ENCODE measurements at places on chromosomes 7 and 10.

- DNase-seq = no peak
These were observed at the start of gene ITGA8 for GRCh38 chr10:15719899-15720634. ITGA8 (minus strand) TSS chr10:15719922; CDS start chr10:15719771, 151 bp downstream.

DNA sequence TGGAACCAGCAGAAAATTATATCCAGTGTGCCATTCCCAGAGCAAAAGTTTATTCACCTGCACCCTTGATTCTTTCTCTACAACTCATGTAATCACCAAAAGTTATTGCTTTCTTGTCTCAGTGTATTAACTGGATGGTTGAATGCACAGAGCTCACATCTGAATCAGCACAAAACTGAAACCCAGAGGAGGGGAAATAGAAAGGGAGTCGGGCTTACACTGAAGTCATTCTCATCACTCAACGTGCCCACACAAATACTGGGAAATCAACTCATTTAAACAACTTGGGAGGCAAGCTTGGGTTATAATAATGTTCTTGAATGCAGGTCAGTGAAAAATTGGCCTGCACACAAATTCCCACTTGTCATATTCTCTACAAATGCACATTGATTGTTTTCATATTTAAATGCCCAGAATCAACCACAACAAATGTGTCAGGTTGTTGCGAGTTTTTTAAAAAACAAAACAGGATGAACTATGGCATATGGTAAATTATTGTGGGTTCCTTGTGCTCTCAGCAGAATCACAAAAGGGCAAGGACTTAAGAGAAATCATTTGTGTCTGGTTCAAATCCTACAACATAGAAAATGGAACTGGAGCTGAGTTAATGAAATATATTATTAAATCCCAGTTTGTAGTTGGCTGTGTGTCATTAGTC is 125.9 kb upstream of the NOBOX start:
- no peak for DNase-seq

- DNase-seq = no peak
These were observed 2.3 kb upstream of the H2BK1 start for GRCh38 chr7:151212626-151213025.

DNA sequence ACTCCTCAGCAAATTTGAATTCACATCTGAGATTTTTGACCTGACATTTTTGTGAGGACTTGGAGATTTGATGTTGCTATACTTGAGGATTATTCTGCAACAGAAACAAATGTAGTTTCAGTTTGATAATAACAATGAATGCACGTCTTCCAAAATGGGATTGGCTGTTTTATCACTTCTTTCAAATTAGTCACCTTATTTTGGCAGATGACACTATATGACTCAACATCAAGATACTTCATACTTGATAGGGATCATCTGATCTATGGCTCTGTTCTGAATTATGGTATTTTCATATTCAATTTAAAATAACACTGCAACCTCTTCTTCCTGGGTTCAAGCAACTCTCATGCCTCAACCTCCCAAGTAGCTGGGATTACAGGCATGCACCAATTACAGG is 24.2 kb downstream of the ARL5B start:
- no peak for DNase-seq

- DNase-seq = no peak
These were observed 23.2 kb downstream of the ELMO1 start for GRCh38 chr7:37425498-37425897.

DNA sequence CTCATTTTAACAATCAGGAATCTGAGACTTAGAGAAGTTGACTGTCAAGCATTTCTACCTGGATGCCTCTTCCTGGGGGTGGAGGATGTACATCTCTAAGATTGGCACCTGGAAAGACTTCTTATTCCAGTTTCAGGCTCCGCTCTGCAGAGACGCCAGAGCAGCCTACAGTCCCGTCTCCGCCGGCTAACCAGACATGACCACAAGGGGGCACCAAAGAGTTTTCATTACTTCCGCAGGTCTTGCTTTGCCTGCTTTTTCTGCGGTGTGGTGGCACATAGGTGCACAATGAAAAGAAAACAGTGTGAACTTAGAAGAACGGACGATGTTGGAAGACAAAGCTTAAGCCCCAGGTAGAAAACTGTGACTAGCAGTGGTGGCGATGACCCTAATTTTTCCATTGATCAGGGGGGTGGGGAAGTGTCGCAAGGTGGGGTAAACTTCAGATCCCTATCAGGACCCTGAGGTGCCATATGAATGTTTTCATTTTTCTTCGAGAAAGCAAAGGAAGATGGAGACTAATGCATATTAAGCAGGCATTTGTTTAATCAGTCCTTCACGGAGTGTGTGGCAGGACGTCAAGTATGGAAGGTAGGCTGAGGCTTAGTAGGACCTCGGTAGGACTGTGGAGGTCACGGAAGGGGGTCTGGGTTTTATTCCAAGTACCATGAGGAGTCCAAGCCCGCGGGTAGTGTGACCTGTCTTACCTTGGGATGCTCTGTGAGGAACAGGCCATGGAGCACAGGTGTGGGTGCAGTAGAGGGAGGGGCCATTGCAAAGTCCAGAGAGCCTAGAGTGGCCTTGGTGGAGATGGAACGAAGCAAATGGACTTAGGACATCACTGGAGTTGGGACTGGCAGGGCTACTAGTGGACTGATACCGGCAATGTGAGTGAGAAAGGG is 60.1 kb upstream of the SORCS3 start:
- peak; percentile 72 for DNase-seq

DNA sequence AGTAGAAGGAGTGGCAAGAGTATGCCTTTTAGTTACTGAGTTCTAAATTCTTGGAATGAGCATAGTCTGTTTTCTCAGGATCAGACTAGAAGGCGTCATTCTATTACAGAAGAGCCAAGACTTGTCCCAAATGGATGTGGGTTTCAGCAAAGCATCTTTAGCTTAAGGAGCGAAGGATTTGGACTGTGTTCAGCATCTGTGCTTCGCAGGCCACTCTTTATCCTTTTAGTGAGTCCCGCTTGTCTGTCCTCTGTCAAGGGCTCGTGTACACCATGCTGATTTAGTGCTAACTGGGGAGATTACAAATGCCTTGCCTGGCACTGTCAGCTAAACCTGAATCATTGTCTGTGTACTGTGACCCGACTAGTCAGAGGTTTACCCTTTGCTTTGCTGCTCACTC is 465.7 kb downstream of the AUTS2 start:
- no peak for DNase-seq

DNA sequence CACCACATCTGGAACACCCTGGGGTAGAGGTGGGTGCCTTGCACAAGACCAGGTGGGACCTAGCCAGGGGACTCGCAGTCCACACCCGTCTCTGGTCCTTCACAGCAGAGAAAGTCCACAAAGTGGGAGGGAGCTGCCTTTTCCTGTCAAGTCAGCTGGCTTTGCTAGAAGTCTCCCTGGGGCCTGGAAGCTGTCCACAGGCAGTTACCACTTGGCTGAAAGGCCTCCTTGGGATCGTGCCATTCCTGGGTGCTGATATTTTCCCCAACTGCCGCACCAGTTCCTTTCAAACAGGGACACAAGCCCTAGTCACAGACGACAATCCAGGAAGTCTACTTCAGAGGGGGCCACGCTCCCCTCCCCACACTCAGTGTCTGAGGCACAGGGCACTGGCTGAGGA is 75.4 kb downstream of the AFAP1L2 start:
- no peak for DNase-seq

- no peak for DNase-seq
These were observed 16.7 kb upstream of the CFAP46 start for GRCh38 chr10:132958883-132959558.

DNA sequence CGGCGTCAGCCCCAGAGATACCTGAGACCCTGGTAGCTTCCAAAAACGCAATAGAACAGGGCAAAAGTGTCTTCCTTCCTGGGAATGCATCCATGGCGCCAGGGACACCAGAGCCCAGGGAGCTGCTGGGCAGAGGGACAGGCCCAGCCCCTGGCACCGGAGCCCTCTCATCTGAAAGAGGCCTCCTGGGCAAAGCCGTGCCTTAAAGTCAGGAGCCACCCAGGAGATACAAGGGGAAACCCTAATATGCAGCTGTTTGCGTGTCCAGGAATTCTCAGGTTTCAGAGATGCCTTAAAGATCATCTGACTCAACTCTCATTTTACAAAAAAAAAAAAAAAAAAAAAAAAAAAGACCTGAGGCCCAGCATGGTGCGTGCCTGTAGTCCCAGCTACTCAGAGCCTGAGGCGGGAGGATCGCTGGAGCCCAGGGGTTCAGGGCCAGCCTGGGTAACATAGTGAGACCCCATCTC is 28.0 kb downstream of the NUDT1 start:
- peak; percentile 47 for DNase-seq

DNA sequence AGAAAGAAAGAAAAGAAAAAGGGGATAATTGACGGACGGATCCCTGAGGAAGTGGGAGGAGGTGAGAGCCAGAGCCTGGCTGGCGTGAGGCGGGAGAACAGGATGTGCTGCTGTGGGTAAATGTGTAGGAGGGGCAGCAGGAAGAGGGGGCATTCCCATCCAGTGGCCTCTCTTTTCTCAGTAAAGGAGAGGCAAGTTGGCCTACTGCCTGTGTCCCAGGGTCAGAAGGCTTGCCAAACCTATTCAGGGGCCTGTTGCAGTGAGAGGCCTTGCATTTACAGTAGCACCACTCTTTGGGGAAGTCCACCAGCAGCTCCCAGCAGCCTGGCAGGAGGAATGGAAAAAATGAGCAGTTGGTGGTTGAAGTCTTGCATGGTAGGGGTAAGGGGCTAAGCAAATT is 26.6 kb upstream of the ASCC1 start:
- no peak for DNase-seq

GRCh38 chr10:97547962-97548361 is 24.6 kb upstream of the ANKRD2 start:
- DNase-seq = peak; percentile 32

DNA sequence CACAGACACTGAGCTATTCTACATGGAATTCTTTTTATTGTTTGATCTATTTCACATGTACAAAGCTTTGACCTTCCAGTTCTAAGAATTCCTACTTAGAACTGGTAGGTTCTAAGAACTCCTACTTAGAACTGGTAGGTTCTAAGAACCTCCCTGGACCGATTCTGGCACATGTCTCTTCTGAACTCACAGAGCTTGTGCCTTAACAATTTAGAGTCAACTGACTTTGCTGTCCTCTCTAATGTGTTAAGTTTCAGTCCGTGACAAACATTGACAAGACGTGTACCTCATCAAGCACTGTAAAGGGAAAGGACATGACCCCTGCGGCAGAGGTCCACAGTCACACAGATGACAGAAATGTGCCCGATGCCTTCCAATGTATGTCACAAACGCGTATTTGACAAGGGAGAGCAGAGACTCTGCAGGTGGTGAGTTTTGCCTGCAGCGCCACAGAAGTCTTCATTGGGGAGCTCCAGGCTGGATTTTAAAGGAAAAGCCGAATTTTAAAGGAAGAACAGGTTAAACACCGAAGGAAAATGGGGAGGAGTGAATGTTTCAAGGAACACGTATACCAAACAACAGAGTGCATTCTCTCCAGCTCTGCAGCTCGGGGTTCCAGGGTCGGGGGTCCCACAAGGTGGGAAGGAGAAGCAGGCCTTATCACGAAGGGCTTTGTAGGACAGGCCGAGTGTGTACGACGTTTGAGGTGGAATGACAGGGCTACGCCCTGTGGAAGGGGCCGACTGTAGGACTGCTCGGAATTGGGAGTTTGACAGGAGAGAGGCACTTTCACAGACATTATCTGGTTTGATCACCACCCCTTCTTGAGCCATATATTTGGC is 161.1 kb upstream of the KLF14 start:
- DNase-seq = no peak

DNA sequence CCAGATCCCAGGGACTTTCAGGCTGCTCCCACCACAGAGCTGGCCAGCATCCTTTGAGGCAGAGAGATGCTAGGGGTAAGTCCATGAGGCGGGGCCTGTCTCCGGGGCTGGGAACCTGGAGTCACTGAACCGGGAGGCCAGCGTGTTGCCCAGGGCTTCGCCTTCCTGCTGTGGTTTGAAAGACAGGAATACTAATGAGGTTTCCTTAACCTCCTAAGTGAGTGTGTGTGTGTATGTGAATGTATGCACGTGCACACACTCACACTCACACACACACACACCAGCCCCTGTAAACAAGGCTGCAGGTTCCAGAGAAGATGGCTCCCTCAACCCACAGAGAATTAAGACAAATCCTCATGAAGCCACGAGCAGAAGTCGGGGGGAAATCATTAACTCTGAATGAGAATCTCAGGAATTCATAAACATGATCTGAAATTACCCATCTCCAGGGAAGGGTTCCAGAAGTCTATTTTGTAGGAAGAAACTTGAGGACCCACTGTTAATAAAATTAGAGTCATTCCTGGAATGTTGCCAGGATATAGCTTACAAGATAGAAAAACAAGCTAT is 20.3 kb upstream of the PFKP start:
- no peak for DNase-seq

- peak; percentile 94 for DNase-seq
These were observed 124.9 kb downstream of the SND1 start for GRCh38 chr7:127776776-127777386.

GRCh38 chr7:77244222-77244934 is 44.8 kb upstream of the FGL2 start:
- no peak for DNase-seq

- DNase-seq = no peak
These were observed 34.6 kb downstream of the SCART1 start for GRCh38 chr10:133488354-133488753.

- DNase-seq = no peak
These were observed 45.5 kb downstream of the CAMK2B start for GRCh38 chr7:44279731-44280505.

DNA sequence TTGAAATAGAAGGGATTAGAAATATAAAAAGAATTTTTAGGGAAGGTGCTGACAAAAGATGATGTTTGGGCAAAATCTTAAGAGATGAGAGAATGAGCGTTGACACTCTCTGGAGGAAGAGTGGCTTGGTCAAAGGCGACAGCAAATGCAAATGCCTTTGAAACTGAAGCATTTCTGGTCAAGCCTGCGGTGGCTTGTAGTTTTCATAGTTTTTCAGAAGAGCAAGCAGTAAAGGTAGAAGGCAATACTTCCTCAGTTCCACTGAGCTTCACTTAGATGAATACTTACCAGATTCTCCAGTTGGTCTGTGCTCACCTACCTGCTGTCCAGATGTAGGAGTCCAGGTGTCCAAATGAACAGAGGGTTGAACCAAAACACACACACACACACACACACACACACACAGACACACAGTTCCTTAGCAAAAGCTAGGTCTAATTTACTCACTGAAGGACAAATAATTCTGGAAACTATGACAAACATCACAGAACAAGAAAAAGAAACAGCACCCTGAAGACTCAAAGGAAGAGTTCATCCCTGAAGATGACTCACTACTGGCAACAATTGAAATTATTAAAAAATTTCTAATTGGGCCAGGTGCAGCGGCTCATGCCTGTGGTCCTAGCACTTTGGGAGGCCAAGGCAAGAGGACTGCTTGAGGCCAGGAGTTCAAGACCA is 12.1 kb upstream of the STK17A start:
- no peak for DNase-seq

GRCh38 chr10:130479146-130479545 is 343.0 kb downstream of the GLRX3 start:
- DNase-seq = no peak

- no peak for DNase-seq
These were observed 3.0 kb upstream of the CYP2C18 start for GRCh38 chr10:94680544-94680943.

GRCh38 chr7:104123786-104124185 is 84.0 kb downstream of the ORC5 start:
- no peak for DNase-seq
